EL (cell line): ENCODE measurements at places on chromosomes 4 and X.

DNA sequence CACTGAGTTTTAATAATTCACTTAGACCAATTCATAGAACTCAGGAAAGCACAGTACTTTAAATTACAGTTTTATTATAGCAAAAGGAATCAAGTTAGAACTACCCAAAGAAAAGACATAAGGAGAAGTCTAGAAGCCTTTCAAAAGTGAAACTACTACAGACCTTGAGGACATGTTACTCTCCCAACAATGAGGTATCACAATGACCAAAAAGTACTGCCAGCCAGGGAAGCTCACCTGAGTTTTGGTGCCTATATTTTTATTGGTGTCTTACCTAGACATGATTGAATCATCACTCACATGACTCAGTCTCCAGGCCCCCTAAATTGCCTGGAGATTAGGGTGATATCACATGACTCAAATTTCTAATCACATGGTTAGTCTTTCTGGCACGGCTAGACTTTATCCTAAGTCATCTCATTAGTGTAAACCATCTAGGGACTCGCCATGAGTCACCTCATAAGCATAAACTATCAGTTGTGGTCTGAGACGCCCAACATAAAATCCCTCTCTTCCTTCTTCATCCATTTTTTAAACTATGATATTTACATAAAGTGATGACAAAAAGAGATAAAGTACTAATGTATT lies 372.3 kb downstream of the TMA16 start:
- peak; percentile 4 for DNase-seq

GRCh38 chr4:150152766-150153165 lies 74.5 kb downstream of the DCLK2 start:
- peak; percentile 31 for DNase-seq

DNA sequence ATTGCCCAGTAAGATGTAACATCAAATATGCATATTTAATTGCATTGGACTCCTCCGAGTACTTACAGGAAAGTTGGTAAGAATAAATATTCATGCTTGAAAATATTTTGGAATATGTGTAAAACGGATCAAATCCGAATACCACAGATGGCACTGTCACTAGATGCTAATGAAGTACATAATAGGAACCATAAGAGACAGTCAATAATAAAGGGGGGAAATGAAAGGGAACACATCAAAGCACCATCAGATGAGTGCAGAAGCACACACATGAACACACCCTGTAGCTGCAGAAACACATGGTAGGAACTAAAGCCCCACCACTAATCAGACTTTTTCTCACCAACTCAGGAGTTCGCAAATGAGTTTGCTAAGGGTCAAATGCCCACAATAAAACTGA lies 52.2 kb upstream of the PAGE5 start:
- DNase-seq = no peak

DNA sequence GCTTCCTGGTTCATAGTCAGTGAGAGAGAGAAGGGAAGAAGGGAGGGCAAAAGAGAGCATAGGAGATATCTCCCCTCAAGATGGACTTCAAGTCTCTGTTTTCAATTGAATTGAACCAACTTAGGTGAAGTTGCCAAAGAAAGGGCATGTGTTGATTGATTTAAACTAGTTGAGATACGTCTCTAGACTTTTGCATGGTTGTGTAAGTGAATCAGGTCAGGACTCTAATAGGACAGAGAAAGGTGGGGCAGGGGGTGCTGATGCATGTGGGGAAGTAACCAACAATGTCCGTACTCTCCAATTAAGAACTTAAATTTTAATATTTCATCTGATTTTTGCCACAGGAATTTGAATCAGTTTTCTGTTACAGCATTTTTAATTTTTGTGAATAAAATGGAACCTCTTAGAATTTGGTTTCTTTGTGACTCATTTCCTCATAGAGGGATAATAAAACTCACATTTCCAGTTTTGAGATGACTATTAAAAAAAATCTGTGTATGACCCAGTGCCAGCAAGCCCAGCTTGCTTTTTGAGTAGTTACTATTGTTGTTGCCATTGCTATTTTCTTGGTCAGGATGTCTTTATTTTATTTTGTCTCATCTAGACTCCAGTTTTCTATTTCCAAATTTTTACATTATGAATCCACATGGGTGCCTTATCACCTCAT lies 37.3 kb downstream of the SLIT2 start:
- DNase-seq = peak; percentile 55

- peak; percentile 6 for DNase-seq
Measured at GRCh38 chr4:60723796-60724195, 476.3 kb upstream of the ADGRL3 start.

- DNase-seq = no peak
Measured at GRCh38 chr4:26772096-26772873, 88.4 kb upstream of the STIM2 start.

- DNase-seq = peak; percentile 82
Measured at GRCh38 chr4:142405021-142405694, 440.9 kb downstream of the INPP4B start.

GRCh38 chr4:82373486-82373815 lies 340 bp downstream of the HNRNPD start:
- no peak for DNase-seq

GRCh38 chr4:82223715-82224114 lies 150.1 kb downstream of the HNRNPD start:
- DNase-seq = no peak

- DNase-seq = no peak
Measured at GRCh38 chr4:32661229-32661628, 1941.1 kb downstream of the PCDH7 start.

GRCh38 chr4:162912482-162912881 lies 254.2 kb downstream of the NAF1 start:
- DNase-seq = no peak

DNA sequence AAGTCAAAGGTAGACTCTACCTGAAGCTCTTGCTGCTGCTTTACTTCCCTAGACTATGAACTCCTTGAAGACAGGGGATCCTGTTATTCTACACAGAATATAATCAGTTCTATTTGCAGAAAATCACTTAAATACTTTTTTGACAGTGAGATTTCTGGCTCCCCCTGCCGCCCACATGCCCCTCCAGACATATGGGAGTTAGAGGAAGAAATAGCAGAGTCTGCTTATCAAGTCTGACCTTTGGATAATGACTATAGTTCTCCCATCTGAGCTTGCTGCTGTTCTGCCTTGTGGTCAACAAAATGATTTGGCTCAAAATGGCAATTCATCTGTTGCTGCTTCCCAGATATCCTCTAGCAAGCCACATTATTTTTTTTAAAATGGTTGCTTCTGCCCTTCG lies 101.1 kb downstream of the ENOX2 start:
- no peak for DNase-seq

GRCh38 chr4:122632396-122633143 lies 11.7 kb upstream of the IL21 start:
- DNase-seq = no peak

DNA sequence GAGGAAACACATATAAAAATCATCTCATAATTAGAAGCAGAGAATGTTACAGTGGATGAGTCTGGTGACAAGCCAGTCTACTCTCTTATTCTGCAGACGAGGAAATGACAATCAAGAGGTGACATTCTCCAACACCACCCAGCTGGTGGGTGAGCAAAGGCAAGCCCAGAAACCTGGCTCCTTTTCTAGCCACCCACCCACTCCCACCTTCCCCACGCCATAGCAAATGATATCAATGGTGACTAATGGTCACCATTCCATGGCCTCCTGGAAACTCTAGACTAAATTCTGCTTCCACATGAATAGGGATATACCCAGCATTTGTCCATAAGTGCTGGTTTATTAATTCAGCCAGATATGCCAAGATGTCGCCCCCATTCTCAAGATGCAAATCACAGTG lies 10.7 kb downstream of the SEL1L3 start:
- DNase-seq = no peak

- DNase-seq = no peak
Measured at GRCh38 chrX:37594755-37595382, 23.4 kb downstream of the LANCL3 start.

- DNase-seq = peak; percentile 7
Measured at GRCh38 chrX:109902665-109903064, 100.2 kb upstream of the TMEM164 start.

DNA sequence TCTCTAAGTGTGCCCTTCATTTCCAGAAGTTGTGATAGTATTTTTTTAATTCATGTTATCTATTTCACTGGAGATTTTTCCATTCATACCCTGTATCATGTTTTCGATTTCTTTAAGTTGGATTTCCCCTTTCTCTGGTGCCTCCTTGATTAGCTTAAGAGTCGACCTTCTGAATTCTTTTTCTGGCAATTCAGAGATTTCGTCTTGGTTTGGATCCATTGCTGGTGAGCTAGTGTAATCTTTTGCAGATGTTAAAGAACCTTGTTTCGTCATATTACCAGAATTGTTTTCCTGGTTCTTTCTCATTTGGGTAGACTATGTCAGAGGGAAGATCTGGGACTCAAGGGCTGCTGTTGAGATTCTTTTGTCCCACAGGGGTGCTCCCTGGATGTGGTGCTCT lies 9.1 kb upstream of the SH3BP2 start:
- no peak for DNase-seq

- no peak for DNase-seq
Measured at GRCh38 chr4:53997898-53998297, 66.5 kb downstream of the CHIC2 start.

GRCh38 chr4:76690011-76690905 lies 207.7 kb downstream of the SOWAHB start:
- DNase-seq = peak; percentile 56

- no peak for DNase-seq
Measured at GRCh38 chrX:32871636-32872035, 339.7 kb downstream of the DMD start.

DNA sequence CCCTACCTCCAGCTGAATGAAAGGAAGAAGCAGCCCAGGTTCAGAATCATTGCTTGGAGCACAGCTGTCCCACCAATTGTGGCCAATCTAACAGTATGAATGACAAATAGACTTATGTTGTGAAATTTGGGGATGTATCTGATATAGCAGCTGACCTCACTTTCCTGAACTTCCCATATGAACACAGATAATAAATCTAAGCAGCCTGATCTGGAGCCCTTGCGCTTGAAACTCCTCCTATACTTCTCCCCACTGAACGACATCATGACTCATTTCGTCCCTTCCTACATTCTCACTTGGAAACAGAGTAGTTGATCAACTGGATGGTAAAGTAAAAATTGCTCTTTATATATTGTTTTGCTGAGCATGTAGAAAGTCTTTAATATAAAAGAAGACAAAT lies 24.2 kb upstream of the AMELX start:
- no peak for DNase-seq

- no peak for DNase-seq
Measured at GRCh38 chrX:144293229-144293628, 409.4 kb downstream of the UBE2NL start.
